ENCODE measurements at places on chromosomes 13 and 19.

- no peak for DNase-seq
Measured at GRCh38 chr13:67643516-67644055, 413.4 kb upstream of the PCDH9 start.

DNA sequence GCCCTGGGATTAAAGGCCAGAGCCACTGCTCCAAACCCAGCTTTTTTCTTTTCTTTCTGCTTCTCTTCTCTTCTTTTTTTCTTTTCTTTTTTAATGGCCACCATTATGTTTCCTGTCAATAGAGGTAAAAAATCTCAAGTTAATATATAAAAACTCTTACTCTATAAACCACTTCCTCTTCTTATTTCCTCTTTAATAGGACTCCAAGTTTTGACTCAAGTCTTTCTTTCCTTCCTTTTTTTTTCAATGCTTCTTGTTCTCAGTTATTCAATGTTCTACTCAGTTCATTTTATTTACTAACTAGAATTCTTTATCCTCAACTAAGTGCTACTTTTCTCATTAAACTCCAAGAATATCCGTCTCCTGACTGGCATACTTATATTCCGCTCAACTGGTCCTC lies 27.1 kb upstream of the MYCBP2 start:
- no peak for DNase-seq

DNA sequence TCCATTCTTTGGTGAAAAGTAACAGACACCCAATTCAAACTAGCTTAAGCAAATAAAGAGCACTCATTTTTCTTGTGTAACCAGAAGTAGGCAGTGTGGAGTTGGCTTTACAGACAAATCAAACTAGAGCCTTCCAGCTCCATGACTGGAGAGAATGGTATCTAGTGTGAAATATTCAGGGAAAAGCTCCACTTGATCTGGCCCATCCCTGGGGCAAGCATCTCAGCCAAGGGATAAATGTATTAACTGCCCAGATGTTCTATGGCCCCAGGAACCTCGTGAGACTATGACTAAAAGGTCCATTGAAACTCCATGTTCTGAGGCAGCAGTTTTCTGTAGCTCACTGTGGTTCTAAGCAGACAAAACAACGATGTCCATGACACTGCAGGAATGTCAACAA lies 49.9 kb downstream of the TBC1D4 start:
- no peak for DNase-seq

- DNase-seq, result no peak
Measured at GRCh38 chr19:9531933-9532332, 6.5 kb downstream of the ZNF426 start.

- no peak for DNase-seq
Measured at GRCh38 chr13:32951580-32951979, 64.6 kb upstream of the KL start.

DNA sequence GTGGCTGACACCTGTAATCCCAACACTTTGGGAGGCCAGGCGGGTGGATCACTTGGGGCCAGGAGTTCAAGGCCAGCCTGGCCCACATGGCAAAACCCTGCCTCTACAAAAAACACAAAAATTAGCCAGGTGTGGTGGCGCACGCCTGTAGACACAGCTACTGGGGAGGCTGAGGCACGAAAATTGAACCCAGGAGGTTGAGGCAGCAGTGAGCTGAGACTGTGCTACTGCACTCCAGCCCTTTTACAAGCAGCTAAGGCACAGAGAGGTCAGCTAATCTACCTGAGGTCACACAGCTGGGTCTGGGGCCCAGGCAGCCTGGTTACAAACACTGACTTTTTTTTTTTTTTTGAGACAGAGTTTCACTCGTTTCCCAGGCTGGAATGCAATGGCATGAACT lies 27.2 kb downstream of the MED26 start:
- DNase-seq, result no peak

DNA sequence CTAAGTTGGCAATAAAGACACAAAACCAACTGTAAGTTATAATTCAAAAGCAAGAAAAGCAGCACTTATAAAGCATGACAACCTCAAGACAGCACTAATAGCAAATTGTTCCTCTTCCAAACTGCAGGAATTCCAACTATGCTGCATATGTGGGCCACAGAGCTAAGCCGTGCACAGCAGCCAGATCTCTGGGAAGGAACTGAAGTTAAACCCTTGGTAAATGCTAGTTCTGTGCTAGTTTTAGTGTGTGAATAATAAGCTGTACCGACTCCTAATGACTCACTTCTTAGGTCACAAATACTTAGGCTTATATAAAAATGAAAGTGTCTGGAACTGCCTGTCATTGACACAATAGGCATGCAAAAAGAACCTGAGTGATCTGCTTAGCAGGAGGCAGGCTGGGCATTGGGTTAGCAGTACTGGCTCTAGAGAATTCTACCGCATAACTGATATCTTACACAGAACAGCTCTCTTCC lies 21.2 kb upstream of the GTF3A start:
- no peak for DNase-seq

DNA sequence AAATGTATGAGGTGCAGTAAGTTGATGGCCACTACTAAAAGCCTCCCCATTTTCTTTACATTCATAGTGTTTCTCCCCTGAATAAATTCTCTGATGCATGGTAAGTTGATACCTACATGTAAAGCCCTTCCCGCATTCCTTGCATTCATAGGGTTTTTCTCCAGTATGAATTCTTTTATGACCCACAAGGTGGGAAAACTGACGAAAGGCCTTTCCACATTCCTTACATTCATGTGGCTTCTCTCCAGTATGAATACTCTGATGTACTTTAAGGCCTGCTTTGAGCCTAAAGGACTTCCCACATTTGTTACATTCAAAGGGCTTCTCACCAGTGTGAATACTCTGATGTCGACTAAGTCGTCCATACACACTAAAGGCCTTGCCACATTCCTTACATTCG lies 20.5 kb downstream of the ZNF607 start:
- no peak for DNase-seq

DNA sequence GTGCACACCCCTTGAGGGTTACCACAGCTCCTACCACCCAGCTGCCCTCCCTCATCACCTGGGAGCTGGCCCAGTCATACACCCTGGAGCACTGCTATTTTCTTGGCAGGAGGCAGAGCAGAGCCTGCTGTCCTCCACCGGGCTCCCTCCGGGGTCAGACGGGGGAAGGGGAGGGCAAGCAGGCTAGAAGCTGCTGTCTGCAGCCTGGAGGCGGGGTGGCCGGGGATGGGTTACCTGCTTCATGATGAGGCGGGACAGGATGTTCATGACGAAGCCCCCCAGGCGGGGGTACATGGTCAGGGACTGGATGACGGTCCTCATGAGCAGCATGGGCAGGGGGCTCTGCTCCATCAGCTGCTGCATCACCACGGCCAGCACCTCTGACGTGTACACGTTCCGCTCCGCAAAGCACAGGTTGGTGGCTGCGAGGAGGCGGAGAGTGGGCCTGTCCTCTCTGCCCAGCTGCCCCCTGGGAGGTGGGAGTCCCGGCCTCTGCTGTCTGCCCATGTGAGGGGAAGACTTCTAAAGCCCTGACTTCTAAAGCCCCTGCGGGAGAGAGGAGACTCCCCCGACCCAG lies 2.7 kb upstream of the RSPH6A start:
- DNase-seq, result no peak

GRCh38 chr13:98507282-98507797 lies 69.6 kb downstream of the STK24 start:
- DNase-seq, result no peak

- no peak for DNase-seq
Measured at GRCh38 chr19:30656520-30657100, 284.4 kb downstream of the ZNF536 start.

DNA sequence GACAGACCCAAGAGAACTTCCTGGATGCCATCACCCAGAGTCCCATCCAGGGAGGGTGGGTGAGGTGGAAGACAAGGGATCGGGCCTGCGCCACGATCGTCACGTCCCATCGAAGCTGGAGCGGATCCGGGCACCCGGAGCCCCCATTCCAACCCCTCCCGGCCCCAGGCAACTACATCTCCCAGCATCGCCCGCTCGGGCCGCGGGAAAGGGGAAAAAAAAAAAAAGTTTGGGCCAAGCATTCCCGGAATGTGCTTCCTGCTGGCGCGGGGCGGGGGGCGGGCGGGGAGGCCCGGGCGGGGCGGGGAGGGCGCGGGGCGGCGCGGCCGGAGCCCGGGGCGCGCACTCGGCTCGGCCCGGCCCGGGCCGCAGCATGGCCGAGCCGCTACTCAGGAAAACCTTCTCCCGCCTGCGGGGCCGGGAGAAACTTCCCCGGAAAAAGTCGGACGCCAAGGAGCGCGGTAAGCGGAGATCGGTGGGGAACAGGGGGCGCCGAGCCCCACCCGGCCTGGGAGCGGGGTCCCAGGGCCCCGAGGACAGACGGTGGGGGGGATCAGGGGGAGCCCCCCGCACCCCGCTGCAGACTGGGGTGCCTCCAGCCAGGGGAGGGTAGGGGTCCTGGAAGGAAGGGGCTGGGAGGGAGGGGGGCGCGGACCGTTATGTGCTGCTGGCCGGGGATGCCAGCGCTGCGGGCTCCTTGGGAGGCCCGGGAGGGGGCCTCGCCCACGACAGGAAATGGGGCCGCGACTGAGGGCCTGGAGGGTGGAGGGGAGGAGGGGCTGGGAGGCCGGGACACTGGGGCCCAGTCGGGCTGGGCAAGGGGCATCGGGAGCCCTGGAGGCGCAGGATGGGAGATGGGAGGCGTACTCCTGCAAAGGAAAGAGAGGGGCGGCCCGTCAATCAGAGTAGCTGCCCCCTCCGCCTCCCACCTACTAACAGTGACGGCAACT lies at the start of gene SYDE1:
Gene SYDE1, plus strand, starts transcription at position 341 of the 950 bp plus-strand sequence. Its CDS starts 33 bp downstream, at position 374.
- DNase-seq, result no peak

- DNase-seq, result no peak
Measured at GRCh38 chr19:22882797-22883196, 50.7 kb downstream of the ZNF723 start.

- no peak for DNase-seq
Measured at GRCh38 chr13:110536006-110536693, 25.4 kb downstream of the RAB20 start.

GRCh38 chr13:69955271-69955670 lies 152.4 kb upstream of the ATXN8OS start:
- no peak for DNase-seq

GRCh38 chr13:95254339-95254738 lies 46.9 kb downstream of the ABCC4 start:
- DNase-seq, result no peak

GRCh38 chr13:90696254-90696653 lies 651.2 kb upstream of the MIR17HG start:
- no peak for DNase-seq

- DNase-seq, result no peak
Measured at GRCh38 chr13:36862002-36862685, 43.1 kb downstream of the RFXAP start.

- no peak for DNase-seq
Measured at GRCh38 chr13:100544866-100545683, 43.5 kb downstream of the GGACT start.

- no peak for DNase-seq
Measured at GRCh38 chr19:1590641-1591397, 1.8 kb downstream of the MBD3 start.

DNA sequence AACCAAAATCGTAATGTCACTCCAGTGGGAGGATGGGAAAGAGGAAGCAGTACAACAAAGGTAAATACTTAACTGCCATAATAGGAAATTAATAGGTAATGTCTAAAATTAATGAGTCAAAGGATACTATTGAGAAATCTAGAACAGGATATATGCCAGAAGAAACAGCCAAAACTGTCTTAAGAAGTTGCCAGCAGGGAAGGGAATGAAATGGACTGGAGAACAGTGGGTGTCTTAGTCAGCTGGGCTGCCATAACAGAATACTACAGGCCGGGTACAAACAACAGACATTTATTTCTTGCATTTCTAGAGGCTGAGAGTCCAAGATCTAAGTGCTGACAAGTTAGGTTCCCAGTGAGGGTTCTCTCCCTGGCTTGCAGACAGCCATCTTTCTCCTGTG lies 40.3 kb upstream of the IPO5 start:
- no peak for DNase-seq

GRCh38 chr13:96082640-96083039 lies 7.3 kb upstream of the HS6ST3 start:
- DNase-seq, result no peak

GRCh38 chr19:2089727-2090053 lies 6.4 kb downstream of the MOB3A start:
- no peak for DNase-seq

DNA sequence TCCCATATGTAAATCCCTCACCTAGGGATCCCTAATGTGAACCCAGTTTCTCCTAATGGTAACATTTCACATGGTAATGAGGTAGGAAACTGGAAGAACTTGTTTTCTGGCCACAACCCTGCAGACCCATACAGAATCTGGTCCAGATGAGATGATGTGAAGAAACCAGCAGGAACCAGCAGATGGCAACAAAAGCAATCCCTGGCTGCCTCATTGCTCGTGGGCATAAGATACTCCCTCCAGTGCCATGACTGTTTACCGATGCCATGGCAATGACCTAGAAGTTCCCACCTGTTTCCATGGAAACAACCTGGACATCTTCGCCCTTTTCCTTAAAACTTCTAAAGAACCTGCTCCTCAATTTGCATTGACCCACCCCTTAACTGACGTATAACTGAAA lies 1.4 kb upstream of the CD209 start:
- DNase-seq, result no peak

DNA sequence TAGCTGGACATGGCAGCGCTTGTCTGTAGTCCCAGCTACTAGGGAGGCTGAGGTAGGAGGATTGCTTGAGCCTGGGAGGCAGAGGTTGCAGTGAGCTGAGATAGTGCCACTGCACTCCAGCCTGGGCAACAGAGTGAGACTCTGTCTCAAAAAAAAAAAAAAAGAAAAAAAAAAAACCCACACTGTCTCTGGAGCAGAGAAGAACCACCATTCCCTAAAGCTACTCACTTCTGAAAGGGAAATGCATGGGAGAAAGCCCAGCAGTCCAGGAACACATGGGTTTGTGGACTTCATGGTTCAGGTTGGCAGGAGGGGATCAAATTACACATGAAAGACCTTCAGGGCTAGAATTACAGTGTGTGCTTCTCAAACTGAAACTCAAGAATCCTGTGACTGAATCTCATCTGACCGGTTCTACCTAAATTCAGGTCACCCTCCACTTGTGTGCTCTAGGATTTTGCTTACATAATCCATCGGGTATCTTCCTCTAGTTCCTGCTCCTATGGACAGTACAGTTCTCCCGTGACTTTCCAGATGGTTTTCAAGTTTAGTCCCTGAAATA lies 30.2 kb upstream of the CPB2 start:
- DNase-seq, result no peak

DNA sequence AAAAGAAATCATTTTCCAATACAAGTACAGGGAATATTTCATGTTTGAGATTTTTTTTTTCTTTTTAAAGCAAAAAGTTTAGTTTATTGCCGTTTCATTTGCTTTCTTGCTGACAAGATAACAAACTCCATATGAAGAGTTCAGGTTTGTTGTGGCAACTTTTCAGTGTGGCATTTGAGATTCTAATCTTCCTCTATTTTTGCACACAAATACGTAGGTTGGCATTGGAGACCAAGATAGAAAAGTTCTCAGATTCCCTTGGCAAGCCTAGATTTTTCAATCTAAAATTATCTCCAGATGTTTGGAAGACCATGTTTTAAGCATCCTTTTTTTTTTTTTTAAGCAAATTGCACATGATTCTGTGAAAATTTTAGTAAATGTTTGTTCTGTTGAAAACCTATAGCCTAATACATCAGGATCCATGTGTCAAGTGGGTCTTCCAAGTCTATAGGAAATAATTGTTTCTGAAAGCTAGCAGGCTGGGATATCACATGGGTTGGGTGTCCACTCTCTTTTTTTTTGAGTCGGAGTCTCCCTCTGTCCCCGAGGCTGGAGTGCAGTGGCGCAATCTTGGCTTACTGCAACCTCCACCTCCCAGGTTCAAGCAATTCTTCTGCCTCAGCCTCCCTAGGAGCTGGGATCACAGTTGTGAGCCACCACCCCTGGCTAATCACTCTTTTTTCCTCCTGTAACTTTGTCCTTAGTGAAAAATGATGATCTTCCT lies 2.6 kb downstream of the GARRE1 start:
- DNase-seq, result no peak

GRCh38 chr13:80145171-80145690 lies 195.7 kb downstream of the SPRY2 start:
- no peak for DNase-seq

Data from occipital lobe (tissue), 3 donors.